ENCODE measurements at places on chromosomes 7 and 10. TPM values are rescaled to one million over a fixed set of nuclear protein-coding genes. Genes with fewer than 3 reads are reported as not detected.
A peak's percentile ranks its signal among the peaks of the same experiment; 100 is the strongest.

DNA sequence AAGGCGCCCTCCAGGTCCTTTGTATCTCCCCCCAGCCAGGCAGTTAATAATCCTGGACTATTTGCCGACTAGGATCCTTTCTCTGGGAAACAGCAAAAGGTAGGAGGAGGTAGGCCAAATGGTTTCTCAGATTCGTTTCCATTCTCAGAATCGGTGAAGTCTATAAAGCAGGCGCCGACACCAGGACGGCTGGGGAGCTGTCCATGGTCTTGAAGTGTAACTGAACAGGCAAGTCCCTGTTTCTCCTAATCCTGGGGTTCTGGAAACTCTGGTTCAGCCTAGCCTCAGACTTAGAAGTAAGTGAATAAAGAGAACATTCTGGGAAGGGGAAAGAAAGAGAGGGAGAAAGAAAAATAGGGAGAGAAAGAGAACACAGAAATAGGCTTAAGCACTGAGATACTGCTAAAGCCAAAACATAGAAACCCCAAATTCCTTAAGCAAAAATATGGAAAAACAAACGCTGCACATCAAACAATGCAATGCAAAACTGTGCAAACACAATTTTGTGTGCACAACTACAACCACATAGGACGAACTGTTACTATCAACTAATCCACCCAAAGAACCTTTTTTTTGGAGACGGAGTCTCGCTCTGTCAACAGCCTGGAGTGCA is 11.1 kb upstream of the INA start:
- DNase-seq: peak; percentile 86

- no peak for DNase-seq
These were observed 38.2 kb downstream of the ZNF467 start for GRCh38 chr7:149735181-149735602.

The AZGP1 gene
- polyA plus RNA-seq: 51.8 TPM

- no peak for DNase-seq
These were observed 77.3 kb upstream of the GRID1 start for GRCh38 chr10:86443936-86444335.

The SLC26A5 gene
- 0.75 TPM for polyA plus RNA-seq

The TMEM213 gene
- polyA plus RNA-seq: 39.2 TPM

DNA sequence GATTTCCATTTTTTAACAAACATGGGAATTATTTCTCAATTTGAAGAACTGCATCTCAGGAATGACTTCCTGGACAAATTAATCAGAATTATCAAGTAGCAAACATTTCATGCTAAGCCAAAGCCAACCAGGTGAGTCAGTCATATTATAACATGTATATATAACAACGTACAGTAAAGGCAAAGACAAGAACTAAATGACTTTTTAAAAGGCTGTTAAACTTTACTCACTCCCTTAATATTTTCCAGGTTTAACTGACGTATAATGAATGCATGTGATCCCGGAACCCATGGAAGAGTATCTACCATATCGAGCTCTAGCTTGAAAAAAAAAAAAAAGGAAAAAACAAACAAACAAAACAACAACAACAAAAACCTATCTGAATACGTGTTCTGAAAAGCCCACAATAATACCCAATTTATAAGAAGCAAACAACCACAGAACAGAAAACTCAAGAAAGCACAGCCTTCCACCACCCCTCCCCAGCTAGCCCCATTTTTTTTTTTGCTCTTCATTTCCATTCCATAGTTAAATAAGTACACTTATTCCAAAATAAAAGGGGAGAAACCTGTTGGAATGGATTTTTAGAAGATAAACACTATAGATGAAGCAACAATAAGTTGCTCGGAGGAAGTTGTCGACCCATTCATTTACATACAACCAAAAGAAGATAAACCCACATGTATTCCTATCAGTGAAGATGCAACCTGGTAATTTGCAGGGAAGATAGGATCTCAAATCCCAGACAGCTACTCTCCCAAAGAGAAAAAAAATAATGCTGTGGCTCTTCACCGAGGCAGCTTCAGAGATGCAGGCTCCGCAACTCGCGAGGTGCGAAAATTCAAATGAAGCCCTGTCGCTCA is 537 bp downstream of the NAPEPLD start:
- no peak for DNase-seq

DNA sequence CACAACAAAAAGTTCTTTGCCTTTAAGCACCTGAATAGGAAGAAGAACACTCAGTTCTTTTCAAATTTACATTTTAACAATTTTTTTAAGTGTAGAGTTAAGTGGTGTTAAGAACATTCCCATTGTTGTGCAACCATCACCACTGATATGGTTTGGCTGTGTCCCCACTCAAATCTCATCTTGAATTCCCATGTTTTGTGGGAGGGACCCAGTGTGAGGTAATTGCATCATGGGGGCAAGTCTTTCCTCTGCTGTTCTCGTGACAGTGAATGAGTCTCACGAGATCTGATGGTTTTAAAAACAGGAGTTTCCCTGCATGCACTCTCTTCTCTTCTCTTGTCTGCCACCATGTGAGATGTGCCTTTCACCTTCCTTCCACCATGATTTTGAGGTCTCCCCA is 155.7 kb downstream of the PLXNA4 start:
- DNase-seq: no peak

The FFAR4 gene
- polyA plus RNA-seq: not detected

- DNase-seq: no peak
These were observed 14.6 kb downstream of the EPC1 start for GRCh38 chr10:32332299-32332750.

DNA sequence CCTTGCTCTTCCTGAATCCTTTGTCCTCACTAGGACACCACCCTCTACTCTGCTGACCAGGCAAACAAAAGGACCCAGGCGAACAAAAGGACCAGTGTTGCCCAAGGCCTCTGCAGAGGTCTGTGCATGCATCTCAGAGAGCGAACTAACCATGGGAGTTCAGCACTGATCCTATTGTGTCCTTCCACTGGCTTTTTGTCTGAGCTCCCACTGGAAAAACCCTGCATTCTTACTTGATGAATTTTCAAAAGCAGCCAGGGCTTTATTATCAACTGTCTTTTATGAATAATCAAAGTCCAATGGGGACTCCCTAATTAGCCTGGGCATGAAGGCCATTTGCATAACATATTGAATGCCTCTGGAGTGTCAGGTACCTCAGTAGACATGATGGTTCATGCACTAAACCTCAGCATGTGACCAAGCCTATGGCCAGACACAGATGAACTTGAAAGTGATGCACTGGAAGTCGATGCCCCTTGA is 140.6 kb downstream of the KCNMA1 start:
- no peak for DNase-seq

- DNase-seq: no peak
These were observed 4.2 kb downstream of the PSAP start for GRCh38 chr10:71846816-71847215.

- no peak for DNase-seq
These were observed 69.4 kb downstream of the FAM53B start for GRCh38 chr10:124674768-124675222.

- DNase-seq: no peak
These were observed 1247.1 kb downstream of the GATA3 start for GRCh38 chr10:9301554-9301953.

The RHEB gene
- polyA plus RNA-seq: 150 TPM

DNA sequence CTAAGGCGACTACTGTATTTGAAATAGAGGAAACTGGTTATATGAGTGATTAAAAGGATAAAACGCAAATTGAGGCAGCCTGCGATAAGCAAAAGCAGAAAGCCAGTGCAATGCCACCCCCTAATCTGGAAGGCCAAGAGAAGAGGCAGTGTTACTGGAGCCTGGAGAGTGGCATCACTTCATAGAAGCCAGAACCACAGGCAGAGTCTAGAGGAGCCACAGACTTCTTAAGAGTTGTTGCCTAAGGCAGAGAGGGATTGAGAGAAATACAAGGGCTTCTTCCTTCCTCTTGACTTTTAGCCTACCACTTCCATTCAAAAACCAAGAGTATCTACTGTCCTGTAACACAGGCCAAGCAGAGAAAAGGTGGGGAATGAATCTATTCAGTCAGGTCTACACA is 94.9 kb upstream of the SKAP2 start:
- no peak for DNase-seq

The TES gene
- polyA plus RNA-seq: 75.3 TPM

GRCh38 chr7:124701955-124702354 is 63.6 kb downstream of the GPR37 start:
- DNase-seq: no peak

All from left kidney (tissue), 8 donors.